ENCODE measurements at places on chromosomes 4 and X.

GRCh38 chrX:106246511-106246910 is 78.4 kb downstream of the PWWP3B start:
- no peak for DNase-seq

DNA sequence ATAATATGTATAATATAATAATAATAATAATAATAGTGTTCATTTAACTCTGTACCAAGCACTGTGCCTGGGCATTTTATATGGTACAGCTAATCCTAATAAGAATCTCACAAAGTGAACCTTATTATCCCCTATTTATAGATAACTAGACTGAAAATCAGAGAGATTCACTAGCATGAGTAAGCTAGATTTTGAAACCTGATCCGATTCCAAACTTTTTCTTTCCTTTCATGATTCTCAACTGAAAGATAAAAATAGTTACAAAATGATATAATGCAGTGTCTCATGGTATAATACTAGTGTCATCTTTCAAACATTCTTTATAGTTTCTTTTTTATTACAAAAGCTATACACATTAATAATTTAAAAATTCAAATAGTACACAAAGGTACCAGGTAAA is 55.9 kb upstream of the RNF128 start:
- DNase-seq: no peak

DNA sequence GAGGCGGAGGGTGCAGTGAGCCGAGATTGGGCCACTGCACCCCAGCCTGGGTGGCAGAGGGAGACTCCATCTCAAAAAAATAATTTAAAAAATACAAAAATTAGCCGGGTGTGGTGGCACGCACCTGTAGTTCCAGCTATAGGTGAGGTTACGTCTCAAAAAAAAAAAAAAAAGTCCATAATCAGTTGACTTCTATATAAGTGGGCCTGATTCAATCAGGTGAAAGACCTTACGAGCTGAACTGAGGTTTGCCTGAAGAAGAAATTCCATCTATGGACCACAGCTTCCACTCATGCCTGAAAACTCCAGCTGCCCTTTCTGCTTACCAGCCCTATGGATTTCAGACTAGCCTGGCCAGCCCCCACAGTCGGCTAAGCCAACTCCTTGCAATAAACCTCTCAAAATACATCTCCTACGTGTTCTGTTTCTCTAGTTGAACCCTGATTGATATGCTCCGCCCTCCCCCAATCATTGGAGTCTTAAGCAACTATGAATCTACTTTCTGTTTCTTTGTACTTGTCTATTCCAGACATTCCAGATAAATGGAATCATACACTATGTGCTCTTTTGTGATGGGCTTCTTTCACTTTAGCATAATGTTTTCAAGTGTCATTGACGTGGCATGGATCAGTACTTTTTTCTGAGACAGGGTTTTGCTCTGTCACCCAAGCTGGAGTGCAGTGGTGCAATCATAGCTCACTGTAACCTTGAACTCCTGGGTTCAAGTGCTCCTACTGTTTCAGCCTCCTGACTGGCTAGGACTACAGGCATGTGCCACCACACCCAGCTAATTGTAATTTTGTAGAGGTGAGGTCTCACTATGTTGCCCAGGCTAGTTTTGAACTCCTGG is 36.6 kb downstream of the SAT1 start:
- no peak for DNase-seq

- peak; percentile 86 for DNase-seq
These were observed 1.5 kb downstream of the SASH3 start for GRCh38 chrX:129781134-129781672.
